ENCODE measurements at places on chromosomes 3 and 15.

DNA sequence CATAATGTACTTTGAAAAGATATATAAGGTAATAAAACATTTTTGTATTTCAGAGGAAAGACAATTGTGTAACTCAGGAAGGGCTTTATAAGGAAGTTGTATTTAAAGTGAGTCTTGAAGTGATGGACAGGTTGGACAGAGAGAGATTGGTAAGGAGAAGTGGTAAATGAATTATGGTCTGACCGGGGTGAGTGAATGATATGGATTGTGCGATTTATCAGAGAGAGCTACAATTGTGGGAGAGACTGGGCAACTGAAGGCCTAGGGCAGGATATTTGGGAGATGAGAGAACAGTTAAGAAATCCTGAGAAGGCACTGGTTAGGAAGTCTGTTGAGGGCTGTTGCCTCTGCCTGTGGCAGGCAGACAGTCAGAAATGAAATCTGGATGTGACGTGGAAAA lies 14.8 kb downstream of the IL1RAP start:
- no peak for DNase-seq

DNA sequence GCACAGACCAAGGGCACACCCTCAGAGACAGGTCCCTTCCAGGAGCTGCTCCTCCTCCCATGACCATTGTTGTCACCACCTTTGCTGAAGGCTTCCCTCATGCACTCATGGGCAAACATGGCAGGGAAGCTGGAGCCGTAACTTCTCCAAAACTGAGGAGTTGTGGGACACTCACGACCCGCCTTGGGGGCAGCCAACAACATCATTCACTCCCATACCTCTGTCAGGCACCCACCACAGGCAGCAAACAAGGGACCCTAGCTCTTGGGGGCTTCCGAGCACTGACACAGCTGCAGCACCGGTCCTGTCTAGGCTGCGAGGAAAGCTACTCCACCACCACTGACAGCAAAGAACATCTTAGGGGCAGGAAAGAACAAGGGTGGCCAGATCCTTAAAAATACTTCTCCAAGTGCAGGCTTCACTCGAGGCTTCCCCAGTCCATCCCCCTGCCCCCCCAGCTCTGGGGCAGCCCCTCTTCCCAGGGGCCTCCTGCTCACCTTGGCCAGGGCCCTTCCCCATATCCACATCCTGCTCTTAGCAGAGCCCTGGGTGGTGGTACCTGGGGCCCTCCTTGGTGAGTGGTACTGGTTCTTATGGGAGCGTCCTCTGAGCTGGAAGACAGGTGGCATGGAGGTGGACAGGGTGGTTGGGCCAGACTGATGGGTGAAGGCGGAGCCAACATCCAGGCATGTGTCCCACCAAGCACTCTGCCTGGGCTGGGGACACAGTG lies 28.0 kb upstream of the DUSP7 start:
- no peak for DNase-seq

GRCh38 chr3:87398168-87398801 lies 121.9 kb upstream of the POU1F1 start:
- no peak for DNase-seq

DNA sequence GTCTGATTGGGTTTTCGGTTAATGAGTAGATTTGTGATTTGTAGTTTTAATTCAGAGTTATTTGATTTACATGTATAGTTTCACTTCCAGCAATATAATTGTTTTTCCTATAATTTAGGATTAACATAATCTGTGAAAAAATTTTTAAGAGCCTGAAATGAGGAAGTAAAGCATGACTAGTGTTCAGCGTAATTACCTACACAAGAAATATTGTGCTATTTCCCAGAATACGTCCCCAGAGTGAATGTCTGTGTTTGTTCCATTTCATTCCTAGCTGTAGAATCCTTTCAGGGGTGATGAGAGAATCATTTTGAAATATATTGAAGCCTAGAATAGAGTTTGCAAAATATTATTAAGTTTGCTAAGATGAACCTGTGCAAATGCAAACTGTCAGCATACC lies 247.1 kb downstream of the BBX start:
- no peak for DNase-seq

GRCh38 chr15:77497942-77498361 lies 77.3 kb downstream of the HMG20A start:
- no peak for DNase-seq

- DNase-seq = no peak
Measured at GRCh38 chr3:12926660-12927059, 85.3 kb upstream of the RPL32 start.

DNA sequence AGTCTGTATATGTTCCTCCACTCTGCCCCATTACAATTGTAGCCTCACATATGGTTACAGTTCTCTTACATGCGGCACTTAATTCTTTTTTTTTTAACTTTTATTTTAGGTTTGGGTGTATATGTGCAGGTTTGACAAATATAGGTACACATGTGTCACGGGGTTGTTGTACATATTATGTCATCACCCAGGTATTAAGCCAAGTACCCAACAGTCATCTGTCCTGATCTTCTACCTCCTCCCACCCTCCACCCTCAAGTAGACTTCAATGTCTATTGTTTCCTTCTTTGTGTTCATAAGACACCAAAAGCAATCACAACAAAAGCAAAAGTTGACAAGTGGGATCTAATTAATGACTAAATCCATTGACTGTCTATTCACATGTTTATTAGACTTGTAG lies 144.6 kb upstream of the TP63 start:
- DNase-seq = no peak

DNA sequence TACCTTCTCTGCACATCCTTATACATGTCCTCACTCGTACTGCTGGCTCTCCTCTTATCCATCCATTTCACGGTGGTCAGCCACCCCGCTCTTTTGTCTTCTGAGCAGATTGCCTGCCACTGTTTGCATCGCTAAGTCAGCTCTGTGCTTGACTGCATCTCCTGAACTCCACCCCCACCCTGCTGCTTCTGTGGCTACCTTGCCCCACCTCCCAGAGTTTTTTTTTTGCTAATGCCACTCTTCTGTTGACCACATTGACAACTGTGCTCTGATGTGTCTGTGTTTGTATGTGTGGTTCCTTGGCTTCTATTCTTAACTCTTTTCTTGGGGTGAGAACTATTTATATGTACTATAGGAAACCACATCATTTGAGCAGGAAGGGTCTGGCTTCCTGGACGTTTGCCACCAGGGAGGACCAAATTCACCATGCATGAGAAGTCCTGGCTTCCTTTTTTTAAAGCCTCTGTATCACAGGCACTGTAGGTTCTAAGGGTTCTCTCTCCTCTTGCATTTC lies 12.8 kb upstream of the MTMR10 start:
- no peak for DNase-seq

GRCh38 chr3:60427109-60427508 lies 824.1 kb downstream of the FHIT start:
- DNase-seq = no peak

DNA sequence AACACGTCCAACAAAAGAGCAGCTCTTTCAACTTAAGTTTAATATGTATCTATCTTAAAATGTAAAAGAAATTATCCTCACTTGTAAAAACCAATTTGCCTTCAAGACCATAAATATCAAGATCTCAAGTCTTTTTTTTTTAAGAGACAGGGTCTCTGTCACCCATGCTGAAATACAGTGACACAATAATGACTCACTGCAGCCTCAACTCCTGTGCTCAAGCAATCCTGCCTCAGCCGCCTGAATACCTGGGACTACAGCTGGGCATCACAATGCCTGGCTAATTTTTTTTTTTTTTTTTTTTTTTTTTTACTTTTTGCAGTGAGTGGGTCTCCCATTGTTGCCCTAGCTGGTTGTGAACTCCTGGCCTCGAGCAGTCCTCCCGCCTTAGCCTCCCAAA lies 26.0 kb downstream of the ACAP2 start:
- no peak for DNase-seq

DNA sequence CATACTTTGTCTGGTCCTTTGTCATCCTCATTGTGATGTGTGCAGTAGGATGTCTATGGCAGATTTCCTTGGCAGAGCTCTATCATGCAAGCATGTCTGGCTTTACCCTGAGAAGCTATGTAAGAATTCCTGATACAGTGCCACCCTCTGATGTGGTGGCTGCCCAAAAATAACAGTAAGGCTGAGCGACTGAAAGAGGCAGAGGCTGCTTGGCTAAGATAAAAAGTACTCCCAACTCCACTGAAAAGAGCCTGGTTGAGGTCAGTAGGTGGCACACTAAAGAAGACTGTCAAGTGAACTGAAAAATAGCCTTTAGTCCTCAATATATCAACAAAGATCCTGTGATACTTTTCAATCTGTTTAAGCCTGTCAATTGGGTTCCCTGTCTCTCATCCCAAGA lies 31.7 kb downstream of the BTLA start:
- DNase-seq = no peak

- no peak for DNase-seq
Measured at GRCh38 chr15:40328176-40328575, 4.7 kb downstream of the INAFM2 start.

DNA sequence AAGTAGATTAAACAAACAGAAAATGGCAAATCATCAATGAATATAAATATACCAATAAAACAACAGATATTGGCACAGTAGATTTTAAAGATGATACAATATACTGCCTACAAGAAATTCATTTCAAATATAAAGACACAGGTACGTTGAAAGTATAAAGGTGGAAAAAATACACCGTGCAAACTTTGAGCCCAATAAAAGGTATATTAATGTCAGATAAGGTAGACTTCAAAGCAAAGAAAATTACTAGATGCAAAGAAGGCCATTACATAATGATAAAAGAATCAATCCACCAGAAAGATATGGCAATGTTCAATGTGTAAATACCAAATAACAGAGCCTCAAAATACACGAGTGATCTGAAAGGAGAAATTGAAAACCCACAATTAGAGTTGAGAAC lies 34.3 kb upstream of the VIPR1 start:
- no peak for DNase-seq

DNA sequence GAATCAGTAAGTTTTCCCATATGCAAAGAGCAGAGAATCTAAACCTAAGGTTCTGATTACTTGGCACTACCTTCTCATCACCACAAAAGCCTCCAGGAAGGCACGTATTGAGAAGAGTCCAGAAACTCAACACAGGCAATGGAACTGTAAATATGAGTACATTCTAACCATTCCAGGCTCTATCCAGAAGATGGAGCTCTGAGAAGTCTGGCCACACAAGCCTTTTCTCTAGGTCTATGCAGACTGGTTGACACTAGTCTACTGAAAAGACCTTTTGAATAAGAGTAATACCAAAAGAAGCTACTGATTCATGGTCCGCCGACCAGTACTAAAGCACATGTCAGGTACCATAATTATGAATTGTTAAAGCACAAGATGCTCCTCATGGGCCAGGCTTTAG lies 12.2 kb upstream of the NCKIPSD start:
- DNase-seq = no peak

DNA sequence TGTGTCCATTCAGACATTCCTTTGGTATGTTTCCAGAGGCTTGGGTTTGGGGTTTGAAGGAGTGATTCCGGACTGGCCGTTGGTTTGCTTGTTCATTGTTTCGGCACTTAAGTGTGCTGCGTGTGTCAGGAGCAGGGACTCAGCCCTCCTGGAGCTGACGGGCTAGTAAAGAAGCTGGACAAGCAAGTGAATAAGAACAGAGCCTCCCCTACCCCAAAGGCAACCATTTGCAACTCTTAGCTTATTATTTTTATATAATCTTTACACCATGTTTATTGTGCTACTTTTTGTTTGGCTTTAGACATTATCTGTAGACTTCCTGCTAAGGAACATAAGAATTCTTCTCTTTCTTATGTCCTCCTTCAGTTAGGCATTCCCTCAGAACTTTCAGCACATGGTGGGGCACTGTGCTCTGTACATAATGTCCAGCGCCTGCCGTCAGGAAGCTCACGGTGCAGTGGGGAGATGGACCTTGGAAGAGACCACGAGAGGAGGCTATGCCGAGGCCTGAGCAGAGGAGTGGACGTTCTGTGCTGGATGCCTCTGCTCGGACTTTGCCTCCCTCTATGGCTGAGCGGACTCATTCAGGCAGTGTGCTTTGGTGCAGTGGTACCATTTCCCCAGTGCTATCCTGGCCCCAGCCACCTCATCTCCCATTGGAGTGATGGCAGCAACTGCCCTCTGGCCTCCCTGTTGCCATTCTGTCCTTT lies 65.4 kb downstream of the EEFSEC start:
- no peak for DNase-seq

DNA sequence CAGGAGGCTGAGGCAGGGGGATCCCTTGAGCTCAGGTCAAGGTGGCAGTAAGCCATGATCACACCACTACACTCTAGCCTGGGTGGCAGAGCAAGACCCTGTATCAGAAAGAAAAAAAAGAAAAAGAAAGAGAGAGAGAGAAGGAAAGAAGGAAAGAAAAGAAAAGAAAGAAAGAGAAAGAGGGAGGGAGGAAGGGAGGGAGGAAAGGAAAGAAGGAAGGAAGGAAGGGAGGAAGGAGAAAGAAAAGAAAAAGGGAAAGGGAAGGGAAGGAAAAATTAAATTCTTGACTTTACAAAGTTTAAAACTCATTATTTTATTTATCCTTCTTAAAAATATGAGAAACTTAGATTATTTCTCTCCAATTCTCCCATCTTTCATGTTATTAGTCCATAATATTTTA lies 17.1 kb upstream of the IDH2 start:
- DNase-seq = no peak

DNA sequence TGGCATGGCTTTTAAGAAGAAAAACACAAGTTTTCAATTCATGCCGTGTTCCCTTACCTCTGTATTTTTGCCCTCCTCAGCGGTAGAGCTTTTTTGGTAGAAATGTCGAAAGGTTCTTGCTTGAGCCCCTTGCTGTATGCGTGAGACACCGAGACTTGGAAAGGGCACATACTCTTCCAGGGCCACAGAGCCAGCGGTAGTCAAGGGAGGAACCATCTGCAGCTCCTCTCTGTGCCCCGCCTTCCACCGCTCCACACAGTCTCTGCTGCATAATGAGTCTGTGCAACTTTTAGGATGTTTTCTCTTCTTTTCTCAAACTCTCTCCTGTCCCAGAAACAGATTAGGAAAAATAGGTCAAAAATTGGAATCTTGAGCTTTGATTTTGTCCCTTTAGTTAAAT lies 77.5 kb downstream of the LPP start:
- DNase-seq = no peak

DNA sequence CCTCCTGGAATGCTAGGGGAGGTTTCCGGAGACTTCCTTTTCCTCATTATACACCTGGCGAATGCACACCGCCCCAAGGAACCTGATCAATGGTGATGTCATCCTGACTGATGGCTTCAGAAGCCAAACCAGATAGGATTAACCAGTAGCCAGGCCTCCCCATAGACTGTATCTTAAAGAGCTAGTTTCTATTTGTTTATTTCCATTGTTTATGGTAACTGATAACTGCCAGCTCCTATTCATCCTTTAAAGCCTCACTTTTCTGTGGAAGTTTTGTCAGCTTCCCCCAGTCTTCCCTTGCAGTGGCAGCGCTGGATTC lies at the start of gene MKRN2OS:
MKRN2OS (minus strand) TSS at position 27 of the 319 bp plus-strand sequence. CDS start 35 bp downstream, outside the sequence.
- no peak for DNase-seq

DNA sequence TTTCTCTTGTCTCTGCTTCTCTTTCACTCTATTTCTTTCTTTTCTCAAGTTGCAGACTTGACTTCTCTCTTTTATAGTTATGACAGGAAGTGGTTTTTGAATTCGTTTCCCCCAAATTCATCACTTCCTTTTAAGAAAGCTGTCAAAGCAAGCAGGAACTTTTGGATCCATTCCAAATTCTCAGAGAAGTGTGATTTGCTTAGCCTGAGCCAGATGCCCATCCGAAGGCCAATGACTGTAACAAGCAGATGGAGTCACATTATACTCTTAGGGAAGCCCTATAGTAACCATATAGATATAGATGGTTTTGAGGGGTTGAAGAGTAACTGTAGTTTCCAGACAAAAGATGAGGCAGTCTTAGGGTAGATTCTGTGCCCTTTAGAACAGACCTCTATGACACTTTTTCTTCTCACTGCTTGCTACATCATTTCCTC lies 592.0 kb upstream of the KCNMB2 start:
- no peak for DNase-seq
